ENCODE measurements at places on chromosomes 1 and 21.

- no peak for DNase-seq
Observed at GRCh38 chr1:226406401-226406881, 1.5 kb downstream of the PARP1 start.

GRCh38 chr1:9247894-9248293 is 13.3 kb downstream of the H6PD start:
- no peak for DNase-seq

GRCh38 chr1:159211331-159212136 is 6.9 kb downstream of the ACKR1 start:
- DNase-seq, result no peak

DNA sequence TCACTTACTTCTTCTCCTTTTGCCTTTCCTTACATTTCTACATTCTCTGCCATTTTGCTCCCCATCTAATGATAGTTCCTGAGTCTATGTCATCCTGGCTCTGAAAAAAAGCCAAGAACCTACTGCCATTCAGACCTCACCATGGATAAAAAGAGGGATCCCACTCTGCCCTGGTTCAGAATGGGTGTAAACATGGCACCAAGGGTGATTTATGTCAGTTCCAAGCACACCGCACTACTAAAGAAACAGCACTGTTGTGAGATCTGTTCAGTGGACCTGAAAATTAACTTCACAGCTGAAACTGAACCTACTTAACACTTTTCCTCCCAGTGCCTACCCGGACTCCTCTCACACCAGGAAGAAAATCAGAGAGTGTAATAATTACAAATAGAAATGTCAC is 72.3 kb upstream of the NTPCR start:
- DNase-seq, result no peak

DNA sequence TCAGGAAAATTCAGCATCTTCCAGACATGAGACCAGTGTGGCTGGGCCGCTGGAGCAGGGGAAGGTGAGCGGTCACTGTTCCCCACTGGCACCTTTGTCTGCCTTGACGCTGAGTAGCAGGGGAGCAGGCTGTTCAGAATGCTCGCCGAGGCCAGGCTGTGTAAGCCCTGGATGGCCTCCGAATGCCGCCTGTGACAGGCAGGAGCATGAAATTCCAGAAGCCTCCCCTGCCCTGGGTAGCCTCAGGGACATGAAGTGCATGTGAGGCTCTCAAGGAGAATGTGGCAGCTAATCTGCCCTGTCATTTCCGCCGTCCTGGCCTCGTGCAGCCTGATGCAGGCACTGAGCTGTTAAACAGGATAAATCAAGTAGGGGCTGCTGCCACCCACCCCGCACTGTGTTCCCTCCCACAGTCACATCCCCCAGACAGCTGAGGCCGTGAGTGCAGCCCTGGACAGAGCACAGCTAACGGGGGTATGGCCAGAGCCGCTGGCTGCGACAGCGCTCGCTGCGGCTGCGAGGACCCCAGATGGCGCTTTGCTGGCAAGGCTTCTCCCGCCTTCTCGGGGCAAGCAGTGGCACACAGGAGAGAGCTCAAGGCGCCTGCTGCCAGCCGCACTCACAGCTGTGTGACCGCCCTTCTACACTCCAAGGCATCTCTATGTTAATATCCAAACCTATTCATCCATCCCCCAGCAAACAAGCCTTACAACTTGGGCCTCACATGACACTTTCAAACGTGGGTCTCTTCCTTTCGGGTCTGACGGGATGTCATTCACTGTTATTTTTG is 105.0 kb upstream of the COL6A1 start:
- no peak for DNase-seq

DNA sequence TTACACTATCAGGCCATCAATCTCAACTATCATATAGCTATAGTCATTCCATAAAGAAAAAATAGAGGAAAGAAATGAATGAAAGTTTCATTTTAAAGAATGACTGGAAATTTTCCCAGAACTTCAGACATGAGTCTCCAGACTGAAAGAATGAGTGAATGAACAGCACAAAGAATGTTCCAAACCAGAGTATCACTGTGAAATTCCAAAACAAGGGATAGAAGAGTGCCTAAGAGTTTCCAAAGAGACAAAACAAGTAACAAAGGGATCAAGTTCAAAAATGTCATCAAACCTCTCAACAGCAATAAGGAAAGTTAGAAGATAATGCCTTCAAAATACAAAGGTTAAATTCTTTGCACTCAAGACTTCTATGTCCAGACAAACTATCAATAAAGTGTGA is 114.9 kb downstream of the DENND1B start:
- no peak for DNase-seq

- no peak for DNase-seq
Observed at GRCh38 chr1:59298026-59298583, 1.2 kb downstream of the FGGY start.

DNA sequence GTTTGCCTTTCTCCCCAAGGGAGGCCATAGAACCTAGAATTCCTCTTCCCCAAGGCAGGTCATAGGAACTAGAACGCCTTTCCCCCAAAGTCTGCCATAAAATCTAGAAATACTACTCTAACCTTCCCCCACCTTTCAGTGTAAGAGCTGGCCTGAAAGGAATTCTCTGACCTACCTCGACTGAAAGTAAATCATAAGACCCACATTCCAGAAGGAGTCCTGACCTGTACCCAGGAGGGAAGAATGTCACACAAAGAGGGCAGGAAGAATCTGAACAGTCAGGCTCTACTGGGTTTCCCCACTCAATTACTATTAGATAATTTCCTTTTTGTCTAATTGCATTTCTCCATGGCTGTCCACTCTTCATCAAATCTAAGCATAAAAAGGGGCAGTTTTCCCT is 5.7 kb upstream of the ATG4C start:
- DNase-seq, result no peak

DNA sequence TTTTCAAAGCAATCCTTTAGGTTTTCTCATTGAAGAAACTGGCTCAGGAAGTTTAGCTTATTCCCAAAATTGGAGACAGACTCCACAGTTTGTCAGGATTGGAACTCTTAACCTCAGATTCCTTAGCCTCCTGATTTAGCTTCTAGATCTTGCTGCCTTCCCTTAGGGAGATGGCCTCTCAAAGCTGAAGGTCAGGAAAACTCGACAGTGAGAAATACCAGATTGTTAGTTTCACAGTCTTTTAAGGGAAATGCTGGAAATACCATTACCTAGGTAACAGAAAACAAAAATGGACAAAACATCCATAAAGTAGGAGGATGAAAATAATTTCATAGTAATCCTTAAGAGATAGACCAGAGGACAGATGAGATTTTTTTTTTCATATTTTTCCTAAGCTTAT is 7.8 kb downstream of the RASAL2 start:
- no peak for DNase-seq

- no peak for DNase-seq
Observed at GRCh38 chr1:17869815-17870214, 114.7 kb downstream of the ACTL8 start.

DNA sequence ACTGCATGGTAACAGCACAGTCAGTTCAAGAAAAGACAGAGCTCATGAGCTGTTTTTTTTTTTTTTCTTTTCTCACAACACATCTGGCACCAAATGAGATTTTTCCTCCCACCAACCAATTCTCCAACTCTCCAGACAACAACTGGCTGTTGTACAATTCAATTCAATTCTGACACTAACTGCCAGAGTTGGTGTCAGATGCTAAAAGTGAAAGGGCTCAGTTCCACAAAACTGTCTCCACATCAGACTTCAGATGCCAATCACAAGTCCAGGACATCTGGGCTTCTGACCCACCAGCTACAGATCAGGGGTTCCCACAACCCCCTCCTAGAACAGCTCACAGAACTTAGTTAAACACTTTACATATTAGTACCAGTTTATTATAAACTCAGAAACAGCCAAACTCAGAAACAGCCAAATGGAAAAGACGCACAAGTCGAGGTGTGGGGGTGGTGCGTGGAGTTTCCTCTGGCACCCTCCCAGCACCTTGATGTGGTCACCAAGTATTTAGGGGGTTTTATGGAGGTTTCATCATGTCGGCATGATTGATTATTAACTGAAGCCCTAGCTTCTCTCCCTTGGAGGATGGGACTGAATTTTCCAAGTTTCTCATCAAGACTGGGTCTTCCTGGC is 39.2 kb upstream of the LRRC8D start:
- no peak for DNase-seq

DNA sequence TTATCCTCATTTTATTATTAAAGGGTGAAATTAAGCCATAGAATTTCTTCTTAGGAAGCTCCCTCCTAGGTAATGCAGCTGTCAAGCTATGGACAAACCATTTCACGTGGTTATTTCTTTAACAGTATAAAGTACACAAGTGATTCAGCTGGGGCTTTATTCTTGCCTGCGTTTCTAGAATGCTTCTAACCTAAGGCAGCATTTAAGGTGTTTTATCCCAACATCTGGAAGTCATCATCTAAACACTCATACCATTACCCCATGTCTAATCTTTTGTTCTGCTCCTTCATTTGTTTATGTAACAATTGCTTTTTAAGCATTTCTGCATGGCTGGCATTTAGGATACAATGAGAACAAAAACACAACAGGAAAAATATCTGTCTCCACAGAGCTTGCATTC is 829.2 kb upstream of the ADAMTS5 start:
- no peak for DNase-seq

DNA sequence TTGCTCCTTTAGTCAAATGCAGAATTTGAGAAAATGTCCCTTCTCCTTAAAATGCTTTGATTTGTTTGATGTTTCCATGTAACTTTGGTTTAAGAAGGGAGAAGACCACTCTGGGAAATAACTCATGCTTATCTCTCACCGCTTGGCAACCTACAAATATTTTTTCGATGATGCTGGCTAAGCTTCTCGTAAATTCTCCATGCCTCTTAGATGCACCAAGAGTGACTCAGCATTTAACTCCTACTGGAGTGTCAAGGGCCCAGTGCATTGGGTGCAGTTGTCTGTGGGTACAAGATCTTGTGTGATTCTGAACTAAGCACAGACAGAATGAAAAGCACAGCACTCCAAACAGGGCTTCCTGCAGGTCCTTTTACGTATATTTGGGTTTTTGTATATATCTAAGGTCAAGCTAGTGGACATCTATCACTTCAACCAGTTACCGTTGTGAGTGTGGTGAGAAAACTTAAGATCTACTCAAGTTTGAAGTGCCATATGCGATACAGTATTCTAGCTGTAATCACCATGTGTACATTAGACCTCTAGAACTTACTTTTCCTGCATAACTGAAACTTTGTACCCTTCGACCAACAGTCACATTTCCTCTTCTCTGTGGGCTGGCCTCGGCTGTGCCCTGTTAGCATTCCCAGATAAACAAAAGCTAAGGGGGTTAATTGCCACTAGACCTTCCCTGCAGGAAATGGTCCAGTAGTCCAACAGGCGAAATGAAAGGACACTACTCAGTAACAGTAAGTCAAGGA is 55.8 kb downstream of the COL18A1 start:
- no peak for DNase-seq

GRCh38 chr1:22502202-22502601 is 50.6 kb downstream of the ZBTB40 start:
- DNase-seq, result no peak

DNA sequence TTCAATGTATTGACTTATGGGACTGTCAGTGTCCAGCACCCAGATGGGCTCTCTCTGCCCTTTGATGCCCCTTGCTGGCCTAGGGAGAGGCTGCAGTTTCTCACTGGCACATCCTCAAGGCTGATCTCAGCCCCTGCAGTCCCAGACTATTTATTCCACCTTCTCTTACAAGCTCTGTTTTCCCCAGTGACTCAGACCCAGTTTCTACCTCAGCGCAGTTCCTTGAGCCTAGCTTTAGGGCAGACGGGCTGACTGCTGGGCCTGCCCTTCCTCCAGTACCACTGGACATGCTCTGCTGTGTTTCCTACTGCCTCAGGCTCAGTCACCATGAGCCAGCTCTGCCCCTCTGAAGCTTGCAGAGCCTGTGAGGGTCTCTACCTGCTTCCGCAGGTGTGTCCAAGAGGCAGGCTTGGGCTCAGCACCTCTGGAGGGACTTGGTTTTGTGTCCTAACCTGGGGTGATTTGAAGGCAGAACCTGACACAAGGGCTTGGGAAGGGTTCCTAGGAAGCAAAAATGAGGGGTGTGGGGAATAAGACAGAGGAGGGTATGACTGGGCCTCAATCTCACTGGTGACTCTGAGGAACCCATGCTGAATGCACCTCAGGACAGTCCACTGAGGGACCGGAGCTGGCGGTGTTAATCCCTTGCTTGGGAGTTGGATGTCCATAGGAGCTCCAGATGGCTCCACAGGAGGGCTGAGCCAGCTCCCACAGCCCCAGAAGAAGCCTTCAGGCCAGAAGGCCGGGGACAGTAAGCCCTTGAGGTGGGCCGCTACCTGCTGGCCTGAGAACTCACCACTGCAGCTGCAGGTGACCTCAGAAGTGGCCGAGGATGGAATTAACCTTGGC is 689.9 kb downstream of the MATN1 start:
- no peak for DNase-seq

Measured in NCI-H774 (cell line).